Activated T-cell treated with anti-CD3 and anti-CD28 coated beads for 48 hours (primary cell): ENCODE measurements at places on chromosomes 2 and 18.

DNA sequence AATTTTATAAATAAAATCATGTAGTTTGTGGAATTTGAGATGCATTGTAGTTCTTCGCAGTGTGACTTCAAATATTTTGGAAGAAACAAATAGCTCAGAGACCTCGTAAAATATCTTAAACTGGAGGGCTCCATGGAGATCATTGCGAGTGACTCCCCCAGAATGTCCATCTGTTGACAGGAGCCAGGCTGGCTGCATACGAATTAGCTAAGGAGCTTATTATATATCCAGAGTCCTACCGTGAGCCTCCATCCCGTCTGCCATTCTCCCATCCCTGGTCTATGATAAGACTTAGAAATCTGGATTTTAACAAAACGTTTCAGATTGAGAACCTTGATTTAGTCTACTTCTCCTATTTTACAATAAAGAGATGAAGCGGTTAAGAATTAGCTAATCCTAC, 80.2 kb downstream of the MSH2 start:
- no peak for DNase-seq

GRCh38 chr18:21054252-21054821, 57.3 kb downstream of the ROCK1 start:
- DNase-seq = no peak

GRCh38 chr2:160402501-160402900, 91.1 kb downstream of the RBMS1 start:
- DNase-seq = no peak

DNA sequence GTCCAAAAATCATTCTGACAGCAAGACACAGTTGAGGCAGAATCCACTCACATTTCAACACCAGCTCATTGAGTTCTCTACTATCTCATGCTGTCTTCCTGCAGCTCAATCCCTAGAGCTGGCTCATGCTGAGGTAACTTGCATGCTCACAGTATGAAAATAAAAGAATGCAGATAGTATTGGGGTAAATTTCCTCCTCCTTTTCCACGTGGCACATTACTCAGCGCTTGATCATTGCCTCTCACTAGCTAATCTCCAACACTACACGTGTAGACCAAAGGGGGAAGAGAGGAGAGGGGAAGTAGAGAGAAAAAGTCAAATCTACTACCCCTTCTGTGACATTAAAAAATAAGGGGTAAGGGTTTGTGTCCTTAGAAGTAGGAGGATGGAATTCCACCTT, 300.6 kb downstream of the AFF3 start:
- no peak for DNase-seq

GRCh38 chr18:35190948-35191697, 49.7 kb upstream of the ZNF397 start:
- no peak for DNase-seq

DNA sequence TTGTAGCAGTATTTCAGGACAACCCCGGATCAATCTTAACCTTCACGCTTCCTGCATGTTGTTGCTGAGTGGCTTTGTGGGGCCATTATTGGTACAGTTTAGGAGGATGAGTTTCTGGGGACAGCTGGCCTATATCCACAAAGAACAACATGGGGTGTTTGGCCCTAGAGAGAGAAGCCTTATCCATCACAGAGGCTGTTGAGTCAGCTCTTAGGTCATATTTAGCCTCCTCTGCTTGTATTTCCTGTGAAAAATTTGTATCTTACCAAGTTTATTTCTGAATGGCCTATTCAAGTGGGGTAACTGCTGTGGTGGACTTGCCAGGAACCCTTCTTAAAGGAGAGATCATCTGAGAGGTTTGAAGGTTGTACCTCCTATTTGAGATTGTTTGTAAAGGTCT, 77.6 kb downstream of the MAP4K4 start:
- no peak for DNase-seq

DNA sequence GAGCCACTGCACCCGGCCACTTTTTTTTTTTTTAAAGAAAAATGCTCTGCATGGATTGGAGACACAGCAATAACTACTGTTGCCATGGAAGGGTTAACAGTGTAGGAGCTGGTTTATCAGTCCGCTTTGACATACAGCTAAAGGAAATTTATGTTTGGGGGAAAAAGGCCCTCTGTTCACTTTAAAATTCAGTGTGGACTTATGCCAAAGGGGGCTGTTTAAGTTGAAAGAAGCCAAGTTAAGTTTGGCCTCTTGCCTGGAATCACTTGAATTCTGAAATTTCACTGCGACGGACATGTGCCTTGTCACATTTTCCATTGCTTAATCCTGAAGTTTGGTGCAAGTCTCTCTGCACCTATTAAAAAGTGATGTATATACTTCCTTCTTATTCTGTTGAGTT, 3.1 kb downstream of the KCNE4 start:
- no peak for DNase-seq

DNA sequence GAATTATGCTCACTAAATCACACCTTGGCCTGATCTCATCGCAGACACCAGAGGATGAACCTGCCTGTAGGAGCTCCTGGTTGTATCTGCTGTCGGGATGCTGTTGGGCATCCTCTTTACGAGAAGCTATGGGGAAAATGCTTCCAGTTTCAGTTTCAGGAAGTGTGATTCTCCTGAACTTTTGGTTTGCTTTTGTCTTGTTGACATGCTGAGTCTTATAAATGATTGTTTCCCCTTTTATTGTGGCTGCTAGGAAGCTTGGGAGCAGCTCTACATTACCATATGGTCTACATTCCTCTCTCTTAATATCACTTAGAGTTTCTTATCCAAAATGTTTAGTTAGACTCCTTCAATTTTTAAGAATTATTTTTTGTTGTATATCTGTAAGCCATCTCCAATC, 227.5 kb downstream of the MTX2 start:
- no peak for DNase-seq

DNA sequence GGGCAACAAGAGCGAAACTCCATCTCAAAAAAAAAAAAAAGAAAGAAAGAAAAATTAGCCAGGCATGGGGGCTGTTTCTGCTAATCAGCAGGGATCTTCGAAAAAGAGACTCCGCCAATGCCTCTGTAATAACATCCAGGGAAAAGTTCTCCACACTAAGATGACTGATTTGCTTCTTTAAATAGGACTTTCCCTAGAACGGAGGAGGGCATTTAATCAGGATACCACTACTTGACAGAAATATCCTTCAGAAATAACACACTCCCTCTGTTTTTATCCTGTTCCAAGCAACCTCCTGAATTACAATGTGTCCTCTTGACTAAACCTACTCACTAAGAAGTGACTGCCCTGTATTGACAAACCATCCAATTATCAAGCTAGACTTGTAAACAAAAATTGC, 21.7 kb downstream of the REV1 start:
- no peak for DNase-seq

DNA sequence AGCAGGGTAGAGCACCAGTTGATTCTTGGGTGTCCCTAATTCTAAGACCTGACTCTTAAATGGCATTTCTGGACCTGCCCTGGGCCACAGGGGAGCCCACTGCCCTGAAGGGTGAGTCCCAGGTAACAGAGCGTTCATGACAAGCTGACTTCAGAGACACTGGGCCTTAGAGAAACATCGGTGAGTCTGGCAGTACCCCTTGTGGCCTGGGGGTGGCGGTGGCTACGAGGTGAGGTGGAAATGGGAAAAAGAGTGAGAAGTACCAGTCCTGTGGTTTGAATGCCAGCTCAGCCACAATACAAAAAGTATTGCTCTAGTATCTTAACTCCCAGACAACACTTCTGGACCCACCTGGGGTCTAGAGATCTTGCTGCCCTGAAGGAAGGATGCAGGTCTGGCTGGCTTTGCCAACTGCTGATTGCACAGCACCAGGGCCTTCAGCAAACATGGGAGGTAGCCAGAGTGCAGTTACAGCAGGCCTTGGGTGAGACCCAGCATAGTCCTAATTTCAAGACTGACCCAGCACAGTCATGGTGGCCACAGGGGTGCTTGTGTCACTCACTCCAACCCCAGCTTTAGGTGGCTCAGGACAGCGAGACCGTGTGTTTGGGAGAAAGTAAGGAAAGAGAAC, 44.5 kb downstream of the USP34 start:
- peak; percentile 59 for DNase-seq

- DNase-seq = no peak
Observed at GRCh38 chr2:200147371-200147770, 159.1 kb upstream of the SPATS2L start.

- DNase-seq = no peak
Observed at GRCh38 chr2:3399381-3399780, 19.9 kb downstream of the TRAPPC12 start.

GRCh38 chr18:71221405-71221804, 932.6 kb downstream of the SOCS6 start:
- no peak for DNase-seq

DNA sequence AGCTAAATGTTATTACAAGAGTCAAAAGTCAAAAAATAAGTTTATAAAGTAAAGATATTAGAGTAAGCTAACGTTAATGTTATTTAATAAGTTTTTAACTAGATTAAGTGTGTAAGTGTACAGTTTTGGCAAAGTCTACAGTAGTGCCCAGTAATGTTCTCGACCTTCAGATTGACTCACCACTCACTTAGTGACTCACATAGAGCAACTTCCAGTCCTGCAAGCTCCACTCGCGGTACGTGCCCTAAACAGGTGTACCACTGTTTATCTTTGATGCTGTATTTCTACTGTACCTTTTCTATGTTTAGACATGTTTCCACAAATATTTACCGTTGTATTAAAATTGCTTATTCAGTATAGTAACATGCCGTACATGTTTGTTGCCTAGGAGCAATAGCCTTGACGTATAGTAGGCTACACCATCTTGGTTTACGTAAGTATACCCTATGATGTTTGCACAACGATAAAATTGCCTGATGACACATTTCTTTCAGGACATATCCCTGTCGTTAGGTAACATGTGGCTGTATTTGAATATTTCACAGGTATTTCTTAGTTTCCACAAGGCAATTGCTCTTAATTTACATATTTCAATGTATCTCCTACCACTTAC, 1641.9 kb upstream of the PIK3C3 start:
- no peak for DNase-seq

DNA sequence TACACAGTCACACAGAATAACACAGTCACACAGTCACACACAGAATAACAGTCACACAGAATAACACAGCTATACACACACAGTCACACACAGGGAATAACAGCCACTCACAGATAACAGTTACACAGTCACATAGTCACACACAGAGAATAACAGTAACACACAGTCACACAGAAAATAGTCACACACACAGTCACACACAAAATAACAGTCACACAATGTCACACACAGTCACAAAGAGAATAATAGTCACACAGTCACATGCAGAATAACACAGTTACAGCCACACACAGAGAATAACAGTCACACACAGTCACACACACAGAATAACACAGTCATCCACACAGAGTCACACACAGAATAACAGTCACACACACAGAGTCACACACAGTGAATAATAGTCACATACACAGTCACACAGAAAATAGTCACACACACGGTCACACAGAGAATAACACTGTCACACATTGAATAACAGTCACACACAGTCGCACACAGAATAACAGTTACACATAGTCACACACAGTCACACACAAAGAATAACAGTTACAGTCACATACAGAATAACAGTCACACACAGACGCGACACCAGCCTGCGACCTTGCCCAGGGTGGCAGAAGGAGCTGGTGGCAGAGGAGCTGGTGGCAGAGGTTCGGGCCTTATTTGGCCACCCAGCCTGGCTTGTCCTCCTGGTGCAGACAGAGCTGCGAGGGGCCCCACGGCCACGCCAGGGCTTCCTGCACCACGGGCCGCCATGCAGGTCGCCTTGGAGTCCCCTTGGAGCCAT, 51.3 kb downstream of the RAMP1 start:
- DNase-seq = no peak

GRCh38 chr2:20501974-20502373, 55.1 kb downstream of the RHOB start:
- no peak for DNase-seq

- no peak for DNase-seq
Observed at GRCh38 chr2:181998891-181999654, 13.4 kb downstream of the PPP1R1C start.

DNA sequence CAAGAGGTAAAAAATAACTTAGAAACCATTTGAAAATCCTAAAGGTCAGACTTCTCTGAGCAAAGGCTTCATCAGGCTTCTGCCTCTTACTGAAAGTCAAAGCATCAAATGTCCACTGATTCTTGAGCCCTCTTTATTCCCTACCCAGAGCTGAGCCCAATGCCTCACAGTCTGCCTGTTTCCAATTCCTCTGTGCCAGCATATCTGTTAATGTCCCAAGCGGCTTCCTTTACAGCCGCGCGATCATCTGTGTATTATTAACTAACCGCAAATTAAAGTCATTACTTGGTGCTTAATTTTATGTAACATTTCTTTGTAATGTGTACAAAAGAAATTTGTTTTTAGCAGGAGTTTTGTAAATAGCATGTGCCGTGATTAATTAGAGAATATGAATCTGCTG, 418.8 kb upstream of the HNRNPA3 start:
- no peak for DNase-seq

GRCh38 chr2:146189541-146189940, 1655.3 kb upstream of the ACVR2A start:
- DNase-seq = no peak
